NCI-H1930 (cell line): ENCODE measurements at places on chromosomes 12 and 14.

DNA sequence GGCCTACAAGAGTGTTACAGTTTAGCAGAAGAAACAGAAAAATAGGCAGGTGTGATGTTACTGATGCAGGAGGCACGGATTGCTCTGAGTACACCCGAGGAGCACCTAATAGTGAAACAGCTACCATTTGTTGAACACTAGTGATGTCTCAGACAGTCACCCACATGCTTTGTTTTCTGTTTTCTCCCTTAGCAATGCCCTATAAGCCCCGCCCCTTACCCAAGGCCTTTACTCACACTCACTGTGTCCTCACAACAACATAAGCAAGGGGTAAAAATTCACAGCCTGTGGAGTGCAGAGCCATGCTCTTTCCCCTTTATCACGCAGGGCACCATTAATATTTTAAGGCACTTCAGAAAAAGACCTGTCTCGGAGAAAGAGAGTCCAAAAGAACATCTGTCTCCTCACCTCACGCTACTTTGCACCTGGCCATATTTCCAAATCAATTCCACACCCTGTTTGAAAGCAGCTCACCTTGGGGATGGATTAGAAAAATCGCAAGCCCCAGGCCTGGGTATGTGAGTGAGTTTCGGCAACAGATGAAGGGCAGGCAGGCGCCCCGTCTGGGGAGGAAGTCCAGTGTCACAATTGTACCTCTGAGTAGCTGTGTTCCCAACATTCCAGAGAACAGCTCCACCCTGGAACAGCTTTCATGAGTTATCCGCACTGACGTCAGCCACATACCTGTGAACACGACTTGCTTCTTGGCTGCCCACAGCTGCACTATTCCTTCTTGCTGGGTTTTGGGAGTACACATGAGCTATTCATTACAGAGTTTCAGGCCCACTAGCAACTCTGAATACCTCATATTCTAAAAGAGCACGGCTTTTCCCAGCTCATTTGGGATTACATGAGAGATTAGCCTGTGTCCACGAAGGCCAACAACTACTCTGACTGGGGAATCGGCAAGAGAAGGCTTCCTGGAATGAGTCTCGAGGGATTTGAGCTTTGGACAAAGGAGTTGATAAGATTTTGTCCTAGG, 26.0 kb downstream of the MAPK1IP1L start:
- DNase-seq, result no peak

DNA sequence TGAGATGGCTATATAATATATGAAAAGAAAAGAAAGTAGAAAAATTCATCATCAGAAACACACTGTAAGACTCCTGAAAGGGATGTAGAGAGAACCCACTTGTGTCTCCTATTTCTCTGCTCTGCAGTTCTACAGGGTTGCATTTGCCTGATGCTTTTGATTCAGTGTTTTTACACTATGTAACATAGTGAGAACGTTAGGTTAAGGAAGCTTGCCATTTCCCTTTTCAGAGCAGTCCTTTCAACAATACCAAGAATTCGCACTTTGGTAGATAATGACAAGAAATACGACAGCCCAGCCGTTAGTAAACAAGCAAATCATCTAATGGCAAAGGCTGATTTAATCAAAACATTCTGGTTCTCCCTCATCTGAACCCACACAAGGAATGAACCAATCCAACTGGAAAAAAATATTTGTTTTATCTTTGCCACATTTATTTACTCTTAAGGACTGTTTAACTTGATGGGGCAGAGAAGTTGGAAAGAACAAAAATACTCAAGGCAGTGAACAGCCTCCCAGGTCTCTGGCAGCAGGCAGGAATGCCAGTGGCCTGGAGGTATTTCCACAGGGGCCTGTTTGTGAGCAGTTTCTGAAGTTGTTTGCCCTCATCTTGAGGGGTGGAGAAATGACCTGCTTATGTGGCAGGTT, 30.8 kb upstream of the SOCS2 start:
- DNase-seq, result no peak

- no peak for DNase-seq
These were observed 32.9 kb downstream of the MEG3 start for GRCh38 chr14:100858838-100859220.

- DNase-seq, result no peak
These were observed 369.8 kb downstream of the AACS start for GRCh38 chr12:125434936-125435443.

DNA sequence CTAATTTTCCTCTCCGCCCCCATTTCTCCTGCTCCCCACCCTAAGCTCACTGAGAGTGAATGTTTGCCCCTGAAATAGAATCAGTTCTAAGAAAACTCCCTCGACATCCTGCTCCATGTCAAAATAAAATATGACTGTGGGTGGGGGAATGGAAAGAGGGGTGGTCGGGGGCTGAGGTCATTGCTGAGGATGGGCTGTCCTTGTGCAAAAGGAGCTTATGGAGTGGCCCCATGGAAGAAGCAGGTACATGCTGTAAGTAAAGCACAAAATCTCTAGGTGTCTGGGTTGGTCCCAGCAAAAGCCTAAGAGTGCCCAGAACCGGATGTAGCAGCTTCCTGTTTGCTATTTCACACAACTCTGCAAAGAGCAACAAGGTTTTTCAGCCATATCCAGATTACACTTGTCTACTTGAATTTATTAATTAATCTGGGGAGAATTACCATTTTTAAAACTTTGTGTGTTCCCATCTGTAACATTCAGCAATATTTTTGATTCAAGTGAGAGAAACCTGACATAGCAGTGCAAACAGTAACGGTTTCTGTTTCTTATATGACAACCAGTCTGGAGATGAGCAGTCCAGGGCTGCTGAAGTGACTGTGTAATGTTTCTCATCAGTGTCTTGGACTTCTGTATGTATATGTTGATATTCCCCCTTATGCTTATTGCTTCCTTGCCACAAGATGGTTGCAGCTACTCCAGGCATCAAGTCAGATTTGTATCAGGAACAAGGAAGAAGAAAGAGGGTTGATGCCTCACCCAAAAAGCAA, 40.4 kb upstream of the GZMB start:
- no peak for DNase-seq

GRCh38 chr12:110582276-110583136, 612 bp downstream of the PPTC7 start:
- DNase-seq, result peak; percentile 46

DNA sequence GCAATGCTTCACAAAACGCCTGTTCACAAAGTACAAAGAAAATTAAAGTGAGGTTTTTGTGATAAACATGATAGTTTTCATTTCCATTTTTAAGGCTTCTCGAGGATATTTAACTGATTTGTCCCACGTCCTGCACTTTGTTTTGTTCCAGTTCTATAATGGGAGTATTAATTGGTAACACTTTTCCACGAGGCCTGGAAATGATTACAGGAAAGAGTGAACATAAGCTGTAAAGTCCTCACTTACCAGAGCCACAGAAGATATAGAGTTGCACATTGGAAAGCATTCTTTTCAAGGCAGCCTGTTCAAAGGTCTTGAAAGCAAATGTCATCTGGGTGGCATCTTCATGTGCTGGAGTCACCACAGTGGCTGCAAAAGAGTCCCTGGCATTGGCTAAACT, 1236.6 kb downstream of the BCL11B start:
- DNase-seq, result no peak

DNA sequence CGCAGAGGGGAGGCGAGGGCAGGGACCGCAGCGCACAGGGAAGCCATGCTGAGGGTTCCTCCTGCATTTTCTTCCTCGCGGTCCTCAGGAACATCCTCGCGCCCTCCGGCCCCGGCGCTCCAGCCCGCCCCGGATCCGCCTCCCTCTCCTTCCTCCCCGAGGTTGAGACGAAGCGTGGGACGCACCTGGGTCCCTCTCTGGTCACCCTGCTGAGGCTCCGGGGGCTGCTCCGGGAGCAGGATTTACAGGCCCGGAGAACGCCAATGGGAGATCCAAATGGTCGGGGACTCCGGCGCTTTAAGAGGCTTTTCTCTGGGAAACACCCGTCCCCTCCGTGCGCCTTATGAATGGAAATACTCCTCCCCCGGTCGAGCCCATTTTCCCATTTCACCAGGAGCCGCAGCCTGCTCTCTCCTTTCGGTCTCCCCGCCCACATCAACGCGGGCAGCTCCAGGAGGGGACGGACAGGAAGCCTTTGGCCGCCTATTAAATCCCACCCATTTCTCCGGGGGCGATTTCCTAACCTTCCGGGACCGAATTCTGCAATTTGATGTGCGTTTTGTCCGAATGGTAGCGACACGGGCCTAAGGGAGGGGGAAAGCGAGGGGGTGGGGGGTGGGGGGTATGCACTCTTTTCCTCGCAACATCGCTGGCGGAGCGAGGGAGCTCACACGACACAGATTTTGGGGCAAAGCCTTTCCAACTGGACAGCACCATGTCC, at the start of gene UNC79:
Gene UNC79 (plus strand): TSS at position 625 of the 721 bp plus-strand sequence. CDS start 91 bp downstream, at position 716.
- DNase-seq, result peak; percentile 49

GRCh38 chr14:105420974-105421674, 1.5 kb downstream of the MTA1 start:
- DNase-seq, result no peak

GRCh38 chr12:77054851-77055250, 10.5 kb downstream of the E2F7 start:
- DNase-seq, result no peak

DNA sequence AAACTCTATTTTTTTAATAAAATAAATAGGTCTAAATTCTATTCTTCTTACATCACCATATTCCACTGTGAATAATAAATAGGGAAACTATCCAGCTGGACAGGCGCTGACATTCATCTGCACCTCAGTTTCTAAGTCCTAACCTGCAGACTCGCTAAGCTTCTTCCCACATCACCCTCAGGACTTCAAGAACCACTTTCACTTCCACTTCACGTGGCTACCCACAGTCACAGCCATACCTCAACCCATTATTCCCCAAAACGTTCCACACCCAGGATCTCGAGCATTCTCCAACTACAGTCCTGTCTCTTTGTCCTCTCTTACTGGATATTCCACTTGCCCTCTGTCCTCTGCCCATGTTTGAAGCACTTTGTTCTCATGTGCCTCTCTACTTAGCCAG, 71.1 kb downstream of the C2CD5 start:
- DNase-seq, result no peak

DNA sequence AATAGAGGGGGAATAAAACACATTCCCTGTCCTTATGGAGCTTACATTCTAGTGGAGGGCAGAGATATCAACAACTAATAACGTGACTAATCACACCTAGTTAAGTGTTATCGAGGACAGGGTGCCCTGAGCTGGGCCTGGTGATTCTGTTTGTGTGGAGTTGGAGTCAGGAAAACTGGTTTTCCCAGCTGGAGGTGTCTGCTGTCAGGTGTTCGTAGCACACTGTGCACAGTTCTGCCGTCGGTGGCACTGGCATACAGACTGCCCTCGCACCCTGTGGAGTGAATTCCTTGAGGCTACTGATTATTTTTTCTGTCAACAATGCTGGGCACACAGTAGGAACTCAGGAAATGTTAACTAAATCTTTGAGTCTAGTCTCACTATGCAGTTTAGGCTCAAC, 900 bp upstream of the MTERF2 start:
- DNase-seq, result no peak

DNA sequence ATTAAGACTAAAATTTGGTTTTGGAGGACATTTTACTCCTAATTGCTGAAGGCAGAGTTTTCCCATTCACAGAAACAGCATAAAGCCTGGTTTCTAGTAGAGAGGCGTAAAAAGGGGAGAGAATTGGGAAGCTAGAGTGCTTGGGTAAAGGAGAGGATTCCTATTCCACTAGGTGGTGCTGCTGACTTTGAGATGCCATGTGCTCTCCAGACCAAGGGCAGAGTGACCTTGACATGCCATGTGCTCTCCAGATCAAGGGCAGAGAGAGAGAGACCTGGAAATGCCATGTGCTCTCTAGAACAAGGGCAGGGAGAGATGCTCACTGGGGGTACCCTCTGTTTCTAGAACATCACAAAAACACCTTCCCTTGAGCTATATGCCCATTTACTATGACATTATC, 176.2 kb upstream of the PDZRN4 start:
- DNase-seq, result no peak

DNA sequence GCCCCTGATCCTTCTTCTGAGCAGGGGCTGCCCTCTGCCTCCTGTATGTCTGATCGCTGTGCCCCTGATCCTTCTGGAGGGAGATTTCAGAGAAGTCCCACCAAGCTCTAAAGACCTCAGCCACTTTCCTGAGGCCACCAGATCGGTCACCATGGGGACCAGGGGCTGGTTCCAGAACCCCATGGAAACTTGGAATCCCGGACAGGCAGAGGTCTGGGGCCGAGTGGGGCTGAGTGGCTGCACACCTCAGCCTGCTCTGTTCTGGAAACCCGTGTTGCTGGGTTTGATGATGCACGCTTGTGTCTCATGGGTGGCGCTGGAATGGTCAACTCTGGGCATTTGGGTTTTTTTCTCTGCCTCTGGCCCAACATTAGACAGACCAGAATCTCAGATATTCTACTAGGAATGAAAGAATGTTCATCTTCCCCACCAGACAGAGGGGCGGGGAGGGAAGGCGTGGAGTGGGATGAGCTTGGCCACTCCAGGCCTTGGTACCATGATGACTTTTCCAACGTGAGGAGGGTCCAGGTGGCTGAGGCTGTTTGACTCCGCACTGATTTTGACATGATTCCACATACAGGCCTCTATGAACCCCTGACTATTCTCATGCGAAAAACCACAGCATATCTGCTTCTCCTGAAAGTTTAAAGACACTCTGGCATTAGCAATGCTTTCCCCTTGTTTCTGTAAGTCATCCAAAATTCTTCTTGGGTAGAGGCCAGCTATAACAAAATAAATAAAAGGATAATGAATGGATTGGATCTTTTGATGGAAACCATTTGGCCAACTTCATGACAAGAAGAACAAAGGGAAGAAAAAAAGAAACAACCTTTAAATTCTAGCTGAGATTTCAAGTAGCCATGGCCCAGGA, 114.5 kb downstream of the ADGRD1 start:
- no peak for DNase-seq

DNA sequence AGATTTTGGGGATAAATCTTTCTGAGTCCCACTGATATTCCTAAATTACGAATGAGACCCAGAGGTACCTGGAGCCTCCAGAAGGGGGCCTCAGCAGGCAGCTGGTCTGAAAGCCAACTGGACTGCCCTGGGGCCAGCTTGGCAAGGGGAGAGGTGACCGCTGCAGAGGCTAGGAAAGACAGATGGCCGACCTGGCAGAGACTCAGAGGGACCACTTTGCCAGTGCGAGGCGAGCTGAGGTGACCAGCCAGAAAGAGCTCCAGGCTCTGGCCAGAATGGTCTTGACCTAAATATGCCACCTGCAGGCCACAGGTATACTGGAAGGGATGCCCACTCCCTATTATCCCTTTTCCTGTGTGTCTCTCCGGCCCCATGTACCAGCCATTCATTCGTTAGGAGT, 256.8 kb upstream of the GARIN6 start:
- DNase-seq, result no peak

DNA sequence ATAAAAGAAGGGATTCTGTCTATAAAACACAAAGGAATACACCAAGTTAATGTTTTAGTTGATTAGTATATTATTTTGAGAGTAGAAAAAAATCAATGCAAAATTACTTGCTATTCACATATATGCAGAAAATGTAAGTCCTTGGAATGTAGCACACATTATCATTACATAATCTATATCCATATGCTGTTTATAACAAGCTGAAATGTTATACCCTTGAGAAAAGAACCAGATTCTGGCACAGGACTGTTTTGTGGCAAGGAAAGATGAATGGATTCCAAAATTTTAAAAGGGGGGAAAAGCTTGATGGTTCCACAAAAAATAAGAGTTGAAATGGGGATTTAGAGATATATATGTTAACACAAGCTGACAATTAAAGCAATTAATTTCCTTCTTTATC, 153.6 kb downstream of the MSRB3 start:
- DNase-seq, result no peak
